ENCODE measurements at places on chromosomes 1 and 21.

DNA sequence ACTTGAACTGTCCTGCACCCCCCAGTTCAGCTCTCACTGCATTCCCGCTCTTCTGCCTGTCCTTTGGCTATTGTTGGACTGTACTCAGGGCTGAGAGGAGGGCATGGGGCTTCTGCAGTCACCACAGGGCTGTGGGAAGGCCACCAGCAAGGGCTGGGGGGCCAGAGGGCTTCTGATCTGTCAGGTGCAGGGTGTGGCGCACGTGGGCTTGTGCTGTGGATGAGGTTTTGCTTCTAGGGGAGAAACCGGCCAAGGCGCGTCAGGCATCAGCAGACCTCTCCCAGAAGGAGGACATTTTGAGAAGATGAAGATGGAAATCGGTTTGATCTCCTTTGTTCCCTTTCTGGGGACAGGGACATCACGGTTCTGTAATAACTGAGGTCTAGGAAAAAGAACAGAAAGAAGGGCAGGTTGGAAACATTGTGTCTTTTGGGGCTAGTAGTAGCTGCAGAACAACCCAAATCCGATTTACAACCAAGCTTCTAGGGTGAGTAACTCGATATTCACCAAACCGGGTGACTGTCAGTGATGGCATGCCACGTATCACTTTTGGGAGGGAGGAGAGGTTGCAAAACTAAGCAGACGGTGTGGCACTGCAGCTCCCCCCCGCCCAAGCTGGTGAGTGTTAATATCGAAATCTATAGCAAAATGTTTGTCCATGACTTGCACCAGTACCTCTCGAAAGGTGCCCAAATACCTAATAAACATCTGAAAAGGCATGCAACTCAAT, 40.9 kb downstream of the AGPAT3 start:
- peak; percentile 50 for DNase-seq

- DNase-seq = no peak
These were observed 162.3 kb upstream of the POGK start for GRCh38 chr1:166676981-166677380.

GRCh38 chr1:25204797-25205480, 27.4 kb downstream of the SYF2 start:
- peak; percentile 68 for DNase-seq

- DNase-seq = no peak
These were observed 4.8 kb upstream of the CAMSAP2 start for GRCh38 chr1:200733907-200734306.

DNA sequence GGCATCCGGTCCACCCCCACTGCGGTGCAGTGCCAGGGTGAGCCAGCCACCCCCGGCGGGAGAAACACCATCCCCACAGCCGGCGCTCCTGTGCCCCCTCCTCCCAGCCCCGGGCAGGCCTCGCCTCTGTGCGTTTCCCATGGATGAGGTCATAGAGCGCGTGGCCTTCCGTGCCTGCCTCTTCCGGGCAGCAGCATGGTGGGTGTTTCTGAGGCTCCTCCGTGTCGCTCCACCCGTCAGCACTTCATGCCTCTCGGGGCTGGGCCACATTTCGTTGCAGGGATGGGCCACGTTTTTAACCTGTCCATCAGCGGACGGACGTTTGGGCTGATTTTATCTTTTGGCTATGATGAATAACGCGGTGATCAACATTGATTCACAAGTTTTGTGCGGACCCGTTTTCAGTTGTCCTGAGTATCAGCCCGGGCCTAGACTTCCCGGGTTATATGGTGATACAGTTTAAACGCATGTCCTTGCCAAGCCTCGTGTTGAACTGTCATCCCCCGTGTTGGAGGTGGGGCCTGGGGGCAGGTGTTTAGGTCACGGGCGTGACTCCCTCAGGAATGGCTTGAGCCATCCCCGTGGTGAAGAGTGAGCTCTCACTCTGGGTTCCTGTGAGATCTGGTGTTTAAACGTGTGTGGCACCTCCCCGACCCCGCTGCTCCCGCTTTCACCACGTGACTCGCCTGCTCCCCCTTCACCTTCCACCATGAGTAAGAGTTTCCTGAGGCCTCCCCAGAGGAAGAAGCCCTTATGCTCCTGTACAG, 64.8 kb downstream of the SLX9 start:
- DNase-seq = no peak

- no peak for DNase-seq
These were observed 390.5 kb downstream of the PLPP3 start for GRCh38 chr1:56188855-56189254.

GRCh38 chr1:31027693-31028526, 37.6 kb downstream of the PUM1 start:
- no peak for DNase-seq

- no peak for DNase-seq
These were observed 17.1 kb downstream of the ACOT11 start for GRCh38 chr1:54565113-54565501.

DNA sequence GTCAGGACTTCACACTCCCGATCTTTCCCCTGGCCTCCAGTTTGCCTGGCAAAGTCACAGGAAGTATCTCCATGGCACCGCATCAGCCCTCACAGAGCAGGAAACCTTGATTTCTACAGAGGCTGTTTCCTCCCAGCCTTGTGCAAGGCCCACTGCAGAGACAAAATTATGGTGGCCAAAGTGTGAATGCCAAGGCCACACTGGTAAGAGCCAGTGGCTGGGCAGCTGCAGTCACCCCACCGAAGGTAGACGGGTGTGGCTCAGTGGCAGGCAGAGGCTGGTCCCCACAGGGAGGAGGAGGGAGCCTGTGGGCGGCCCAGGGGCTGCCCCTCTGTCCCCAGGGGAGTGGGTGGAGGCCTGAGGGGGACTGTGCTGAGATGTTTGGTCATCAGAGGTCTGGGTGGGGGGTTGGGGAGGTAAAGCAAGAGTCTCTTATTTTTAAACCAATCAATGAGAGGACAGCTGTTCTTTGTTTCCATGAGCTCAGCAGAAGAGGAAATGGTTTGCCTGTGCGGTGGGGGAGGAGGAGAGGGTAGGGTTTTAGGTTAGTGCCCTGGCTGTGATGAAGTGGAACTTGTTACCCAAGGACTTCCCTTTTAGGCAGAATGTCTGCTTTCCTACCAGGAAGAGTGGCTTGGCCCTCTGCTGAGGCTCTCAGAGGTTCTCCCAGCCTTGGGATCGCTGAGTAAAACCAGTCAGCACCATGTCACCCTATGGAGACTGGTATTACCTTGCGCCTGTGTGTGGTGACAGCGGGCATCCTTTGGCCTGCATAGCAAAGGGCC, 18.0 kb upstream of the BTG2 start:
- peak; percentile 66 for DNase-seq

DNA sequence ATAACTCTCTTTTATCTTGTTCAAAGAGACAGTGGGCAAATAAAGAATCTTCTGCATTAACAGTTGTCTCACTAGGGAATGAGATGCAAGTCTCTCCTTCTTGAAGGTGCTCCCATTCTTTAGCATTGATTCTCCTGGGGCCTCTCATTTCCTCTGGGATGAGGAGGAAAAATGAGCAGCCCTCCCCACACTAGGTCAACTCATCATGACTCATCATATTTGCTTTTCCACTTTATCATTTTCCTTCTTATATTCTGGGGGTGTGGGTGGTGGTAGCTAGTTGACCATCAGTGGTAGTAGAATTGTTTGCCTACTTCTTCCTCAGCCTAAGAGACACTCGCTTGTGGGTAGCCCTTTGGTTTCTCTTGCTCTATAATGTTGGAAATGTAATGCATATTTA, 182.0 kb upstream of the C1orf87 start:
- DNase-seq = no peak

DNA sequence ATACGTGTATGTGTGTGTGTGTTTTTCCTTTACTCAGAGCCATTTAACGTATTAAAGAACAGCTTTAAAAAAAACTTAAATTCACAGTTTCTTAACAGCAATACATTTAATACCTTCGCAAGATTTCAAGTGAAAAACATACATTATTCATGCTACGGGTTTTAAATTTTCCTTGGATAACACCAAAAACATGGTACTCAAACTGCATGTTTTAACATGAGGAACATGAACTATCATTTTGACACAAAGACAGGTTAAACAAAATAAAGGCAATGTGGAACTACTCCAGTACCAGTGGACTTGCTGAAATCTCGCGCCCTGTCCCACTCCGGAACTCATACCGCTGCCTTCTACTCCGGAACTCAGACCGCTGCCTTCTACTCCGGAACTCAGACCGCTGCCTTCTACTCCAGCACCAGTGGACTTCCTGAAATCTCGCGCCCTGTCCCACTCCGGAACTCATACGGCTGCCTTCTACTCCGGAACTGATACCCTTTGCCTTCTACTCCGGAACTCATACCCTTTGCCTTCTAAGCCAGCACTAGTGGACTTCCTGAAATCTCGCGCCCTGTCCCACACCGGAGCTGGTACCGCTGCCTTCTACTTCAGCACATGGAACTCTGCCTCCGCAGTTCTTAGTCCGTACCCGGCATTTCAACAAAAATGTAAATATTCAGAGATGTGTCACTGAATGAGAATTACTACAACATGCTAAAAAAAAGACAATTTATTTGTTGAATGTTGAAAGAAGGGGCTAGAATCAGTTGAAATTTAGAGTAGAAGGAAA, 148.6 kb downstream of the NCAM2 start:
- DNase-seq = no peak

- DNase-seq = peak; percentile 40
These were observed 27.2 kb upstream of the KLF18 start for GRCh38 chr1:44168520-44169098.

- DNase-seq = no peak
These were observed 9.7 kb upstream of the STX12 start for GRCh38 chr1:27763358-27763757.

GRCh38 chr21:40575976-40576375, 271.0 kb downstream of the DSCAM start:
- DNase-seq = no peak

DNA sequence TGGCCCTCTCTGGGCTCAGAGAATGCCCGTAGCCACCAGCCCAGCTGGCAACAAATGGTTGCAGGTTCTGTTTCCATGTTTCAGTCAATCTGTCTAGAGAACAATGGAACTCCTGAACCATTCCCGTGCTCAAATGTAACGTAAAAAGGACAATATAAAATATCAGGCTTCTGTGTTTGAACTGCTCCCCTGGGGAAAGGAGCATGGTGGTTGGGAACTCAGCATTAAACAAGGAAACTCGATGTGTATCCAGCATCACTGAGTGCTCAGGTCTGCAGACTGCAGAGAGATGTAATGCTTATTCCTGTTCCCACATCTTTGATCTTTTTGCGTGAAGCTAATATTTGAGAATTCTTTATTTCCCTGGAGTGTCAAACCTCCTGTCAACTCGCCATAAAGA, 326.5 kb downstream of the KIF26B start:
- no peak for DNase-seq

DNA sequence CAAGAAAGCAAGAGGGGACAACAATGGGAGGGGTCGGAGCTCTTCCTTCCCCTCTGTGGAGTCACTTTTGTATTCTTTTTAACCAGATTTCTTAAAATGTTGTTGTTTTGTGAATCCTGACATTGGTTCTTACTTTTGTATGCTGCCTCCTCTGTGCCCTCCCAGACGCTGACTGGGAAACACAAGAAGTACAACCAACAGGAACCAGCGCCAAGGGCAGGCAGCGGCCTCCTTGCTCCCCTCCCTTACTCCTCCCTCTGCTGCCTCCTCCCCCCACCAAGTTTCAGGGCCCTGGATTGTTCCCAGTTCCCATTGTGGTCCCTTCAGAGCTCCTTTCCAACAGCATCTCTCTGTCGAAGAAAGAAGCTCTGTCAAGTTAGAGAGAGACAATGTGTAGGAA, 111.1 kb downstream of the BRINP2 start:
- peak; percentile 29 for DNase-seq

GRCh38 chr1:248696261-248696660, 6.3 kb downstream of the OR14I1 start:
- no peak for DNase-seq

DNA sequence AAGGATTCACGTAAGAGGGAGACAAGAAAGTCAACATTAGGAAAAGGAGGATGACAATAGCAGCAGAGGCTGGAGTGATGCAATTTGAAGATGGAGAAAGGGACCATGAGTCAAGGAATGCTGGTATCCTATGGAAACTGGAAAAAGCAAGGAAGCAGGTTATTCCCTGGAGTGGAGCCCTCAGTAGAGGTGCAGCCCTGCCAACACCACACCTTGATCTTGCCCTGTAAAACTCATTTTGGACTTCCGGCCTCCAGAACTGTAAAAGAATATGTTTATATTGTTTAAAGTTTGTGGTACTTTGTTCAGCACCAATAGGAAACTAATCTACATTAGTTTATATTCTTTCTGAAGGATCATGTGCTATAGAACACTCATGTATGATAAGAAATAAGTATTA, 19.6 kb upstream of the CLDN17 start:
- no peak for DNase-seq

- peak; percentile 61 for DNase-seq
These were observed 212.2 kb downstream of the LYPLAL1 start for GRCh38 chr1:219385787-219386427.

- no peak for DNase-seq
These were observed 990.0 kb downstream of the KCNT2 start for GRCh38 chr1:195618287-195618686.

- no peak for DNase-seq
These were observed at the start of gene S100A3 for GRCh38 chr1:153548722-153549688. Gene S100A3, minus strand, starts transcription at chr1:153549258. Its CDS starts 773 bp downstream, at chr1:153548485.

DNA sequence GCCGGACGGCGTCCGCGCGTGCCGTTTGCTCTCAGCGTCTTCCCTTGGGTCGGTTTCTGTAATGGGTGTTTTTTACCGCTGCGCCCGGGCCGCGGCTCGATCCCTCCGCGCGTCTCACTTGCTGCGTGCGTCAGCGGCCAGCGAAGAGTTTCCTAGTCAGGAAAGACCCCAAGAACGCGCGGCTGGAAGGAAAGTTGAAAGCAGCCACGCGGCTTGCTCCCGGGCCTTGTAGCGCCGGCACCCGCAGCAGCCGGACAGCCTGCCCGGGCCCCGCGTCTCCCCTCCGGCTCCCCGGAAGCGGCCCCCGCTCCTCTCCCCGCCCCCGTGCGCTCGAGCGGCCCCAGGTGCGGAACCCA, 159.8 kb downstream of the RUNX1 start:
- DNase-seq = no peak

DNA sequence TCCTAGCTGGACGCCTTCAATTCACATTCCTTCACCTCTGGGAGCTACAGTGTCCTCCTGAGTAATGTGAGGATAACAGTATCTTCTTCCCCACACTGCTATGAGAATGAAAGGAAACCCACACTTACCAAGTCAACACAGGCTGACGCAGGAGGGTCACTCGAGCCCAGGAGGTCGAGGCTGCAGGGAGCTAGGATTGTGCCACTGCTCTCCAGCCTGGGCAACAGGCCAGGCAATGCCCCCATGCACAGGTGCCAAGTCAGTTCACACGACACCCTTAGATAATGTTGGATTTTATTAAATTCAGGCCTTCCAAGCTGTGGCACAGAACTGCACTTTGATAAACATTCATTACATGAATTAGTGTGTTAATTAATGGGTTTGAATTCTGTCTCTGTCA, 31.9 kb downstream of the MATN1 start:
- no peak for DNase-seq

GRCh38 chr1:145695821-145696629, 11.1 kb downstream of the PDZK1 start:
- DNase-seq = no peak

DNA sequence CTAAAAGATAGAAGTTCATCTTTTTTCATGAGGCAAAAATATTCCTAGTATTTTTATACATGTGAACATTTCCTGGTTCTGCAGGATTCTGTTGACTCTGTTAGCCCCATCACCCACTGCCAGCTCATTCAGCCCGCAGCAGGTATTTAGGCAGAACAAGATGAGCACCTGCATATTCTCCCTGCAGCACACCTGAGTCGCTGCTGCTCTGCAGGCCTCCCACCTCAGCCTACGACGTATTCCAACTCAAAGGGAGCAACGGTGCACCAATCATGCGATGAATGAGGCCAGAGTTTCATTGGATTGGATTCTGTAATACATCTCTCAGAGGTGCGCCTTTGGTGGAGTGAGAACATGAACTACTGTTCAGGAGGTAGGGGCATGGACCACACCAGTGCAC, 87.6 kb downstream of the CNIH3 start:
- no peak for DNase-seq

GRCh38 chr1:180168786-180169639, 14.3 kb downstream of the QSOX1 start:
- DNase-seq = peak; percentile 92
